ENCODE measurements at places on chromosomes 16 and 17. TPM values are rescaled to one million over a fixed set of nuclear protein-coding genes. Genes with fewer than 3 reads are reported as not detected.

- no peak for DNase-seq
Measured at GRCh38 chr17:61250335-61250890, 149.2 kb upstream of the TBX2 start.

DNA sequence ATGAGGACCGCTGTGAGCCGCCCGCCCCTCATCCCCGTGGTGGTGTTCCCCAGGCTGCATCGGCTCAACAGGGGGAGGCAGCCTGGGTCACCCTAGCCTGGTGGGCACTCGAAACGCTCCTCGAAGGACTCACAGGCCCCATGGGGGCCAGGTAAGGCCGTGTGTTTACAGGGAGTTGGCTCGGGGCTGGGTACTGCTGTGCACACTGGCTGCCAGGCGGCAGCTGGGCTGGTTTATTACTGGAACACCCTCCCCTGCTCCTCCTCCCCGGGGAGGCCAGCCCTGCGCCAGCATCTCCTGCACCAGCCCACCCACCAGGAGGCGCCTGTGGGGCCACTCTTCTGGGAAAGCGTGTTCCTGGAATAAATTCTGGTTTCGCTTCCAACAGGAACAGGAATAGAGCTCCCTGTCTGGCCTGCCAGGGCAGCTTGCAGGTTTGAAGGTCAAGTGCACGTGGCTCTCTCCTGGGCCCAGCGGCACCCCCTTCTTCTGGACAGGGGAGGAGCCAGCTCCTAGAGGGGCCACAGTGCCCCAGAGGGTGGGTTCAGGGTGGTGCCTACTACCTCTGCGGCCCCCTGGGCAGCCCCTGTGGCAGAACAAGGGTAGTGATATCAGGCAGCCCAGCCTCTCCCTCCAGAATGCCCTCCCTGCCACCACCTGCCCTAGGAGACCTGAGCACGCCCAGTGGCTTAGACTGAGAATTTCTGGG lies 11.3 kb downstream of the MCRIP1 start:
- peak; percentile 87 for DNase-seq

DNA sequence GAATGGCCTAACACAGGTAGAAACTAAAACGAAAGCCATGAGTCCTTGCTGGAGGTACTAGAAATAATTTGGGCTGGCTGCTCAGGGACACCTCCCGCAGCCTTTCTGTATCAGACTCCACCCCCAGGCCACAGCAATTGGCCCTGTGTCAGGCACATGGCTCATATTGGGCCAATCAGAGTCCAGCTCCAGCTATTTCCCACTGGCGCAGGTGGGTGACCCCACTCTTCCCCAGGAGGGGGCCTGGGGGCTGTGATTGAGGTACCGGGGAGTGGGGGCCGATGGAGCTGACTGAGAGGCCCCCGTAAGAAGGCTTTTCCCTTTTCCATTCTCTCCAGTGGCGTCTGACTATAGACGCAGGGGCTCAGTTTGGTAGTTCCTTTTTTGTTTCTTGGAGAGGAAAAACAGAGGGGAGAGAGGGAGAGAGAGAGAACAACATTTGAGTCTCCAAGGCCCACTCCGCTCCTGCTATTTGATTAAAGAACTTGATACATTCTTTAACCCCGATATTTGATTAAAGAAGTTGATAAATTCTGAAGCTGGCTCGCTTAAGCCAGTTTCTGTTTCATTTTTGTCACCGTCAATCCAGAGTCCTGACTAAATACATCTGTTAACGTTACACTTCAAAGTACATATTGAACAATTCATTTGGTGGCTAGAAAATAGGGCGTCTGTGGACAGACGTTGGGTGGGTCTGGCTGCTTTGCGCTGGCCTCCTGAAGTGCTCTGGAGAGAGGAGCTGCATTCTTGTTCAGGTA lies 26.3 kb downstream of the FOXL1 start:
- DNase-seq: no peak

GRCh38 chr17:56744721-56745120 lies 89.0 kb downstream of the C17orf67 start:
- no peak for DNase-seq

- no peak for DNase-seq
Measured at GRCh38 chr17:4566785-4567184, 6.4 kb upstream of the GGT6 start.

DNA sequence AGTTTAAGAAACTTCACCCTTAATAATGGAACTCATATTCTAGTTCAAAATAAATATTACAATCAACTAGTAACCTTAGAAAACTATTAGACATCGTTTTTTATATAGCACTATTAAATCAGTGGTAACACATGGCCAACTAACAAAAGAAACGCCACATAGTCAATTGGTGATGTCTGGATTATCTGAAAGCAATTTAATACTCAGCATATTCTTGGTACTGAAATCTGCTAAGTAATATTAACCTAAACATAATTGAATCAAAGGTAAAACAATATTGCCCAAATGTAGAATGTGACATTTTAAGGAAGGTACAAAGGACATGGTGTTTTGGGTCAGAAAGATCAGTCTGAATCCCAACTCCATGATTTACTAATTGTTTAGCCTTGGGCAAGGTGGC lies 11.1 kb upstream of the RSL1D1 start:
- no peak for DNase-seq

NMT1 gene
- 96.0 TPM for total RNA-seq

GRCh38 chr17:40873801-40874200 lies 6.8 kb upstream of the KRT12 start:
- no peak for DNase-seq

ACSM3 gene
- total RNA-seq: 9.4 TPM

PPY gene
- total RNA-seq: not detected

- no peak for DNase-seq
Measured at GRCh38 chr16:75379911-75380847, 53.1 kb downstream of the CFDP1 start.

DNA sequence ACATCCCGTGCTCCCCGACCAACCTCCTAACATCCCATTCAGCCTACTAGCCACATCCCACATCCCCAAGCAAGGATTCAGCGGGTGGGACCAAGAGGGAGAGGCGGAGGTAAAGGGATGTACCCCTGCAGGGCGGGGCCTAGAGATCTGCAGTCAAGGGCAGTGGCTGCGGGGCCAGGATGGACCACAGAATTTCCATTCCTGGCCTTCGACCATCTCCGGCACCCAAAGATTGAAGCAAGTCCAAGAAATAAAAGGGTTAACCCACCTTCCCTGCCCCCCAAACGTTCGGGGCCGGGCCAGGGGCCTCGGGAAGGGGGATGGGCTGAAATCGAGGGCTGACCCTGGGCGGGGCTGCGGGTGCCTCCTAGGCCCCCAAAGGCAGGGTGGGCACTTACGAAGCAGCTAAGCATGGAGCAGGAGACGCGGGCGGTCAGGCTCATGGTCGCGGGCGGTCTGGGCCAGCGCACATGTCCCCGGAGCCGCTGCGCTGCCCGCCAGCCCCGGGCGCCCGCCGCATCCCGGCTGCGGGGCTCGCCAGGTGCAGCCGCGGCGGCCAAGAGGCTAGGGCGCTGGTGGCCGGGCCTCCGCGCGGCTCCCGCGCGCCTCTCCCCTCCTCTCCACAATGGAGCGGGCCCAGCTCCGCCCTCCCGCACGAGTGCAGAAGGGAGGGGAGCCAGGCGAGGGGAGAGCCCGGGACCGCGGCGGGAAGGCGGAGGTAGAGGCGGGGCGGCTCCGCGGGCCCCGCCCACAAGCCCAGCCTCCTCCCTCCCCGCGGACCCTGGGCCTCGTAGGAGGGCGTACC lies at the start of gene MTMR4:
Gene MTMR4 (minus strand): TSS at position 674 of the 805 bp plus-strand sequence. CDS start 231 bp downstream, at position 443.
- peak; percentile 91 for DNase-seq

OR4D1 gene
- total RNA-seq: not detected

- no peak for DNase-seq
Measured at GRCh38 chr17:72792771-72793170, 299.7 kb downstream of the SLC39A11 start.

DNA sequence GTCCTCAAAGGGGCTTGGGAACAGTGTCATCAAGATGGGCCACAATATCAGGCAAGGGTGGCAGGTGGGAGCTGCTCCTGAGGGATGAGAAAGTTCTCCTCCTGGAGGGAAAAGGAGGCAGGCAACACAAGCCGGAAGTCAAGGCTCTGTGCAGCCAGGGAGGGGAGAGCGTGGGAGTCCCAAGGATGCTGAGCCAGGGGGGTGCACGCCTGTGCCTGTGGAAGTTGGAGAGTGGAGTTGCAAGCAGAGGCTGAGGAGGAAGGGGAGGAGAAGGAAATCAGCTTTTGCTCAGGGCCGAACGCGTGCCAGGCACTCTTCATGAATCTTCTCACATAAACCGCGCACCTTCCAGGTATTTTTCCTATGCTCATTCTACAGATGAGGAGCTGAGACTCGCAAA lies 7.4 kb upstream of the SLC13A2 start:
- DNase-seq: peak; percentile 50

GRCh38 chr16:81816793-81817210 lies 37.7 kb downstream of the PLCG2 start:
- no peak for DNase-seq

MAF gene
- 19.6 TPM for total RNA-seq

- DNase-seq: no peak
Measured at GRCh38 chr17:47621293-47622179, 28.2 kb upstream of the KPNB1 start.

DNA sequence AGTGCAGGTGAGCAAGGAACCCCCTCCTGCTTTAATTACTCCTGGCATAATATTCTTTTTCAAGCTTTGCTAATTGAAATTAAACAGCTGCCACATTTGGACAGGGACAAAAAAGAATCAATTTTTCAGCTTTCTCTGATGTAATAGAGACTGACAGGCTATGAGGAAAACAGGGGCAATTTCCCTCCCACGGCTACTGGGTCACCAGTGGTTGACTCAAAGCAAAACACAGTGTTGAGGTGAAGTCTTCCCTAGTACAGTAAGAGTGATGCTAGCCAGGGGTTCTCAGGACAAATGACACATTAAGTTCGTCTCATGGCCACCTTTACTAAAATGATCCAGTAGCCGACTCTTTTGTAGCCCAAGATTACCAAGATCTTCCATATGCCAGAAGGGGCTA lies 38.6 kb upstream of the PMFBP1 start:
- no peak for DNase-seq

TNFRSF17 gene
- total RNA-seq: not detected

- peak; percentile 92 for DNase-seq
Measured at GRCh38 chr16:68529931-68530701, 9.0 kb upstream of the ZFP90 start.

DNA sequence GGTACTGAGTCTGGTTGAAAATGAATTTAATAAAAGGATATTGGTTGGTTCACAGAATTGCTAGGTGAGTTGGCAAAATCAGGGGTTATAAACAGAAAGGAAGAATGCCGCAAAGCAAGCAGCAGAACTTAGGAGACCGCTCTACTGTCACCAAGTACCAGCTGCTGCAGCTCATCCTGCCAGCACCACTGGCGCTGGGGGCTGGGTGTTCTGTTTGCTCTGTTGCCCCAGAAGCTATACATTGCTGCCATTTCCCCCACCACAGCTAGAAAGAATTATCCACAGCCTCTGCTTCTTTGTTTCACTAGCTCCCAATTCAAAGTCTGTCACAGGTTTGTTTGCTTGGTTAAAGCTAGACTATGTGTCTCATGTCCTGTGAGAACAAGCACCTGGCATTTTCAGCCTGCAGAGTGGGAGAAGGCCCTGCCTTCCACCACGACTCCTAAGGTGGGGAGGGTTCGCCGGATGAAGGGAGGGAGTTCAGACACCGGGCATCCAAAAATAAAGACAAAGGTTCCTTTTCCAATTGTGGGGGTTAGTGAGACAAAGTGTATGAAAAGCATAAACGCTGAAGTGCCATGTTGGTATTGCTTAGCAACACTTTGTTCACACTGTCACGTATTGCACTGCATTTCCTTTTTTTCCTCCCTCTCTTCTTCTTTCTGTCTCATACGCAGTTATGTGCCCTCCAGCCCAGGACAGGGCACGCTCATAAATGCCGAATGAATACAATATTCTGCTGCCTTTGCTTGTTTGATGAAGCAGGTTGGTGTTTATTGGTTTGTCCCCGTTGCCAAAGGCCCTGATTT lies 9.6 kb upstream of the CPD start:
- DNase-seq: no peak

- no peak for DNase-seq
Measured at GRCh38 chr17:8755590-8756255, 2.6 kb downstream of the SPDYE4 start.

- peak; percentile 71 for DNase-seq
Measured at GRCh38 chr16:88019821-88020515, 68.7 kb downstream of the BANP start.

DNA sequence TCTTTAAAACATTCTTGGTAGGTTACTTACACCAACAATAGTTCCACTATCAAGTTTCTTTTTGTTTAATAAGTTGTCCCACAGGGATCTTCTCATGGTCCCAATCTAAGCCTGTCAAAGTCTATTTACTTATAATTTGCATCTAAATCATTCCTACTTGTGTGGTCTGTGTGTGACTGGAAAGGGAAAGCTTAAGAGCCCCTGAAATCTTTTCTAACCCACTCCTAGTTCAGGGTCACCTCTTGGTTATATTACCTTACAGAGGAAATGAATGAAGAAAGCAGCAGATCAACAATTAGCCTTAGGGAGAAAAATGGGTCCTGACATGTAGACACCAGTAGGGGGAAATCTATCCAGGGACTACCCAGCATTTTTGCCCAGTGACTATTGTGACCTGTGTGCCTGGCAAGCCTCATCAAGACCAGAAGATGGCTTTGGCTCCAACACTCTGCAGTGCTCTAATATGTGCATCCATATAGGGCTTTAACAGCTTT lies 110.4 kb upstream of the HAS3 start:
- DNase-seq: no peak
